ENCODE measurements at places on chromosomes 12 and 14. TPM values are rescaled to one million over a fixed set of nuclear protein-coding genes. Genes with fewer than 3 reads are reported as not detected.

Gene KCNA1
- total RNA-seq: 0.31 TPM

Gene ACTR10
- 99.1 TPM for total RNA-seq

Gene OR10A7
- total RNA-seq: not detected

Gene SPRYD4
- 3.1 TPM for total RNA-seq

Gene BORCS5
- total RNA-seq: 17.1 TPM

Gene IL31
- not detected for total RNA-seq

Gene PPP1R13B
- 7.9 TPM for total RNA-seq

Gene HOXC5
- not detected for total RNA-seq

Gene FRS2
- 48.0 TPM for total RNA-seq

- DNase-seq: no peak
- no peaks in the 10 kb centered on the region for H3K4me1 ChIP-seq
- no peak overlapping the region for H3K4me3 ChIP-seq
- H3K36me3 ChIP-seq: no peaks in the 10 kb centered on the region
- H3K27me3 ChIP-seq: no peaks in the 10 kb centered on the region
- no peak overlapping the region for H3K27ac ChIP-seq
Observed at GRCh38 chr12:126487431-126487980, 1422.3 kb downstream of the AACS start.

DNA sequence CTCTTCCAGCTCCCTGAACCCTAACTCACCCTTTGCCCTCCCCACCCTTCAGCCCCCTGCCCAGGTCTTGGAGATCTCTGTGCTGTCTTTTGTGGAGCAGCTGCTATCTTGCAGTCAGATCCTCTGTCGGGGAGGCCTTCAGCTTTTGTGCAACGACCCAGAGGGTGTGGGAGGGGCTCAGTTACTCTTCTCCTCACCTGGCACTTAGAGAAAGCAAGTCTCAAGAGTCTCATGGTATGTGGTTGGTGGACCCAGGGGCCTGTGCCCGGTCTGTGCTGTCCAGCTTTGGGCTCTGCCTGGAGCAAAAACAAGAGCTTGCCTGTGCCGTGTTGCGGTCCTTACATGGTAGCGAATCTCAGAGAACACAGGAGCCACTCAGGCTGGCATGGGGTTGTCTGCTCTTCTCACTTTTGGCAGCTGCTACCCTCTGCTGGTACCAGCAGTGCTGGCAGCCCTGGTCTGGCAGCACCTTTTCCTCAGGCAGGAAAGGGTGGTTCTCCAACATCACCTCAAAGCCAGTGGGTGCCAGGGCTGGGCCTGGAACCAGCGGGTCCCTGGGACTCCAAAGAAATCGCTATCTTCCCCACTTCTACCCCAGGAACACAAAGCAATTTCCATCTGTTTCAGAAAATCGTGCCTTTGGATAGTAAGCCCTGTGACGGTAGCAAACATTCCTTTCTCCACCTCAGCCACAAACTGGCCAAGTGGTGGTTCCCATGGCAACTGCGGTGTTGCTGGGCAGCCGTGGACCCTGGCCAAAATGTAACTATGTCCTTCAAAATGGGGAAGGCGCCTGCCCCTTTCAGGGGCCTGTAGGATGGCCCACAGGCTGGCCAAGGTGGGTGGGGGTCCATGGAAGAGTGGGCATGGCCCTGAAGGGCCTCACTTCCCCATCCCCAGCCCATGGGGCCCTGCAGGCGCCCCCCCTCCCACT, 90.0 kb downstream of the RIN3 start:
- no peak overlapping the region for H3K4me3 ChIP-seq
- no peak overlapping the region for H3K27ac ChIP-seq
- no peaks in the 10 kb centered on the region for H3K27me3 ChIP-seq
- no peak for DNase-seq
- peaks cover 14% of the 10 kb centered on the region for H3K4me1 ChIP-seq
- peaks cover 9% of the 10 kb centered on the region for H3K36me3 ChIP-seq

DNA sequence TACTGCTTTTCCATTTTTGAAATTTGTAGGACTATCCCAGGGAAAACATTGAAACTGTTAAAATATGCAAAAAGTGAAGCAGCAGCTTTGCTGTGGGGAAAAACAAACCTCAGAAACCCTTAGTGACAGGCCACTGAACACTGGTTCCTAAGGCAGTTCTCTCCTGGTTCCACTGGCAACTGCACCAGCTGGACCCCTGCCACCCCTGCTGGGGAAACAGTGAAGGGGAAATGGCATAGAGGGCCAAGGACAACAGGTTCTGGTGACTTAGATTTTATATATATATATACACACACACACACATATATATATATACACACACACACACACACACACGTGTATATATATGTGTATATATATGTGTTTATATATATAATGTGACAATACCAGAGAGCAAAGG, 16.2 kb upstream of the KRT7 start:
- H3K27ac ChIP-seq: no peak overlapping the region
- H3K4me1 ChIP-seq: peaks cover 40% of the 10 kb centered on the region
- no peaks in the 10 kb centered on the region for H3K36me3 ChIP-seq
- no peak for DNase-seq
- no peaks in the 10 kb centered on the region for H3K27me3 ChIP-seq

DNA sequence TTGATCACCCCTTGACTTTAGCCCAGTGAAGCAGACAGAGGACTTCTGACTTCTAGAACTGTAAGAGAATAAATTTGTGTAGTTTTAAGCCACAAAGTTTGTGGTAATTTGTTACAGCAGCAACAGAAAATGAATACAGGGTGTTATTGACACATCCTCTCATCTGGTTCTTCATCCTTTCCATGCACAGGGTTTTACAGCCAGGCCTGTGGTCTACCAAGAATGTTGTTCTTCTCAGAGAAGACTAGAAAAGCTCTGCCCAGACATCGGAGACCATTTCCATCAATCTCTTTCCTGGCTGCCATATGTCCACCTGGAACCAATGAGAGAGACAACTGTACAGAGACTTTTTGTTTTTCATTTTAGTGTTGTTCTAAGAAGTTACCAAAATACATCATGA, 308.2 kb upstream of the AMIGO2 start:
- no peaks in the 10 kb centered on the region for H3K27me3 ChIP-seq
- no peak overlapping the region for H3K27ac ChIP-seq
- DNase-seq: no peak
- peaks cover 20% of the 10 kb centered on the region for H3K4me1 ChIP-seq
- H3K4me3 ChIP-seq: no peak overlapping the region

DNA sequence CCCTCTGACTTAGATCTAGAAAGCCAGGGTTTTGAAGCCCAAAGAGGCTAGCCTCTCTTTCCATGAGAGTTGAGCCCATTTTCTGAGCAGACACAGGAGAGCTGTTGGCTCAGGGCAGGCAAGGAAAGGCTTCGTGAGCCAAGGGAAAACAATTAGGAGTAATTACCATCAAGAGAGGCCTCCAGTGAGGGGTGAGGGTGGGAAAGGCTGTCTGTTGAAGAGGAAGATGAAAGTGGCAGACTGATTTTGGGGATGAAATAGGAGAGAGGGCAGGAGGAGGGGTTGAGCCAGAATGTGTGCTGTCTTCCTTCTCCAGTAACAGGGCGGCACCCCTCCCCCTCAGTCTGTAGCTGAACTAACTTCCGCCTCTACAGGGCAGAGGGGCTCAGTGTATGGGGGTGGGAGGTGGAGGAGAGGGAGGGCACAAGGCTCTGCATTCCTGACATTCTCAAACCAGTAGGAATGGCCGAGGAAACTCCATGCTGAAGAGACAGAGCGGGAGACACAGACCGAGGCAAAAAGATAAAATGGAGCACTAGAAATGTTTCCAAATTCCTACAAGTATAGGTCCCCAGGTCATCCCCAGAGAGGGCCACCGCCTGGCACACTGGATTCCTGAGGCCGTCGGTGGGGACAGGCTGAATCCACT, 33.1 kb upstream of the COL2A1 start:
- H3K27ac ChIP-seq: peak overlapping the region; percentile 69
- no peaks in the 10 kb centered on the region for H3K36me3 ChIP-seq
- H3K4me1 ChIP-seq: peaks cover 15% of the 10 kb centered on the region
- H3K27me3 ChIP-seq: no peaks in the 10 kb centered on the region
- H3K4me3 ChIP-seq: peak overlapping the region; percentile 49
- peak; percentile 85 for DNase-seq

- DNase-seq: no peak
- no peaks in the 10 kb centered on the region for H3K36me3 ChIP-seq
- no peaks in the 10 kb centered on the region for H3K4me1 ChIP-seq
- H3K27ac ChIP-seq: no peak overlapping the region
- H3K4me3 ChIP-seq: no peak overlapping the region
Observed at GRCh38 chr12:81942594-81942993, 183.4 kb upstream of the PPFIA2 start.

GRCh38 chr14:102819747-102820330, 42.6 kb downstream of the TRAF3 start:
- H3K27ac ChIP-seq: no peak overlapping the region
- no peak for DNase-seq
- H3K4me3 ChIP-seq: no peak overlapping the region
- no peaks in the 10 kb centered on the region for H3K36me3 ChIP-seq
- H3K4me1 ChIP-seq: peaks cover 17% of the 10 kb centered on the region

- DNase-seq: no peak
- peaks cover 20% of the 10 kb centered on the region for H3K36me3 ChIP-seq
- peaks cover 40% of the 10 kb centered on the region for H3K4me1 ChIP-seq
- peak overlapping the region; percentile 99 for H3K27ac ChIP-seq
Observed at GRCh38 chr12:55831447-55831815, 2.0 kb upstream of the DNAJC14 start.

- no peak overlapping the region for H3K27ac ChIP-seq
- no peaks in the 10 kb centered on the region for H3K4me1 ChIP-seq
- no peak overlapping the region for H3K4me3 ChIP-seq
- peaks cover 8% of the 10 kb centered on the region for H3K27me3 ChIP-seq
- no peak for DNase-seq
- H3K36me3 ChIP-seq: no peaks in the 10 kb centered on the region
Observed at GRCh38 chr14:67425608-67426007, 13.6 kb upstream of the PLEK2 start.

GRCh38 chr12:2248087-2248900, 195.5 kb downstream of the CACNA1C start:
- H3K36me3 ChIP-seq: no peaks in the 10 kb centered on the region
- H3K27me3 ChIP-seq: no peaks in the 10 kb centered on the region
- peak overlapping the region; percentile 68 for H3K27ac ChIP-seq
- H3K4me1 ChIP-seq: peaks cover 92% of the 10 kb centered on the region
- H3K4me3 ChIP-seq: no peak overlapping the region

GRCh38 chr12:93818488-93819049, 141.4 kb downstream of the CRADD start:
- H3K36me3 ChIP-seq: peaks cover 5% of the 10 kb centered on the region

DNA sequence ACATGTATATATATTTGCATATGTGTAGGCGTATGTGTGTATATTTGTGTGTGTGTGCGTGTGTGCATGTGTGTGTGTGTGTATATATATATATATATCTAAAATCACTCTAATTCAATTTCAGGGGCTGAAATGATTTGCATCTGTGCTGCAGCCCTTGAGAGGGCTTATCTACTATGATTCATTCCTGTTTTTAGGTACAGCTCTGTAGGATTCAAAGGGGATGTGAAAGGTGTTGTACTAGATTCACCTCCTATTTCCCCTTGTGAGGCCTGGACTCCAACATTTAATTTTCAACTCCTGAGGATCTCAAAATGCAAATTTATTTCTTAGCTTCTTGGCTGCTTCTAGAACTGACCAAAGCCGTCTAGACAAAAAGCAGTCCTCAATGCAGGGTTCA, 11.1 kb downstream of the ERP27 start:
- DNase-seq: no peak
- H3K36me3 ChIP-seq: no peaks in the 10 kb centered on the region
- peaks cover 45% of the 10 kb centered on the region for H3K4me1 ChIP-seq
- no peak overlapping the region for H3K4me3 ChIP-seq
- no peak overlapping the region for H3K27ac ChIP-seq
- no peaks in the 10 kb centered on the region for H3K27me3 ChIP-seq

DNA sequence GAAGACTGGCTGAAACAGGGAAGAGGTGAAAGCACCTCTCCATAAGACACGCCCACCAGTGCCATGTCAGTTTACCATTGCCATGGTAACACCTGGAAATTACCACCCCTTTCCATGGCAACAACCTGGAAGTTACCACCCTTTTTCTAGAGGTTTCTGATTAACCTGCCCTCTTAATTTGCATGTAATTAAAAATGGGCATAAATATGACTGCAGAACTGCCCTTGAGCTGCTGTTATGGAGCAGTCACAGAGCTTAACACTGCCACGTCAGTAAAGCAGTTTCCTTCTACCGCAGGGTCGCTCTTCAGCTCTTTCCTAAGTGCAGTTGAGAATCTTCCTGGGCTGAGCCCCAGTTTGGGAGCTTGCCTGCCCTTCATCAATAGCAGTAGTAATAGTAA, 55.2 kb downstream of the RASSF3 start:
- no peaks in the 10 kb centered on the region for H3K27me3 ChIP-seq
- H3K27ac ChIP-seq: peak overlapping the region; percentile 50
- no peaks in the 10 kb centered on the region for H3K36me3 ChIP-seq
- no peak overlapping the region for H3K4me3 ChIP-seq
- no peak for DNase-seq

DNA sequence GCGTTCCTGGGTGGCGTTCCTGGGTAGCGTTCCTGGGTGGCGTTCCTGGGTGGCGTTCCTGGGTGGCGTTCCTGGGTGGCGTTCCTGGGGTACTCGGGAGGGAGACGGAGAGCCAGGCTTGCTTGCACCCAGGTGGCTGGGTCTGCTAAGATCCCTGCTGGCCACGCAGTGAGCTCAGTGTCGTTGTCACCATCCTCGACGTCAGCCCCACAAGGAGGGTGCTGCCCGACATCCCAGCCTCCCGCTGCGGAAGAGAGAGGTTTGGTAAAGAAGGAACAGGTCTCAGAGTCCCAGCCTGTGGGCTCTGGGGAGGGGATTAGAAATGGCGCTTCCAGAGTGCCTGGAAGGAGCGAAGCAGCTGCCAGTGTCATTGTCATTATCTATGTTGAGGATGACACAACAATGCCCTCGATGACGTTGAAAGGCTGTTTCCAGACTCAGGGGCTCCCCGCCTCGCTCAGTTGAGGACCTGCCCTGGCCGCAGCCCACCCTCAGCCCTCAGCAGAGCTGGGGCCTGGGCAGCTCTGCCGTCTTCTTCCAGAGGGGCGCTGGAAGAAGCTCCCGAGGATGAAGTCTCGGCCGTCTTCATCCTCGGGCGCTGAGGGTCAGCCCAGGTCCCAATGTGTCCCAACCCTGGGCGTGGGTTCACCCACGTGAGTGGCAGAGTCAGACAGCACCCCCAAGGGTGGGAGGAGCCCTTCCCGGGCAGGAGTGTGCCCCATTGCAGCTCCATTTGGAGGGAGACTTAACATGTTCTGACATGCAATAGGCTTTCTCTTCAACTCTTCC, 328.8 kb downstream of the ADGRD1 start:
- H3K27me3 ChIP-seq: no peaks in the 10 kb centered on the region
- H3K4me1 ChIP-seq: no peaks in the 10 kb centered on the region
- DNase-seq: peak; percentile 69
- H3K36me3 ChIP-seq: no peaks in the 10 kb centered on the region

Measured in osteocyte (in vitro differentiated cells).